Astrocyte (in vitro differentiated cells and primary cell): ENCODE measurements at places on chromosomes 2 and 18.
A peak's percentile ranks its signal among the peaks of the same experiment; 100 is the strongest.

GRCh38 chr18:36529747-36530146 is 232.2 kb downstream of the FHOD3 start:
- no peak for DNase-seq

DNA sequence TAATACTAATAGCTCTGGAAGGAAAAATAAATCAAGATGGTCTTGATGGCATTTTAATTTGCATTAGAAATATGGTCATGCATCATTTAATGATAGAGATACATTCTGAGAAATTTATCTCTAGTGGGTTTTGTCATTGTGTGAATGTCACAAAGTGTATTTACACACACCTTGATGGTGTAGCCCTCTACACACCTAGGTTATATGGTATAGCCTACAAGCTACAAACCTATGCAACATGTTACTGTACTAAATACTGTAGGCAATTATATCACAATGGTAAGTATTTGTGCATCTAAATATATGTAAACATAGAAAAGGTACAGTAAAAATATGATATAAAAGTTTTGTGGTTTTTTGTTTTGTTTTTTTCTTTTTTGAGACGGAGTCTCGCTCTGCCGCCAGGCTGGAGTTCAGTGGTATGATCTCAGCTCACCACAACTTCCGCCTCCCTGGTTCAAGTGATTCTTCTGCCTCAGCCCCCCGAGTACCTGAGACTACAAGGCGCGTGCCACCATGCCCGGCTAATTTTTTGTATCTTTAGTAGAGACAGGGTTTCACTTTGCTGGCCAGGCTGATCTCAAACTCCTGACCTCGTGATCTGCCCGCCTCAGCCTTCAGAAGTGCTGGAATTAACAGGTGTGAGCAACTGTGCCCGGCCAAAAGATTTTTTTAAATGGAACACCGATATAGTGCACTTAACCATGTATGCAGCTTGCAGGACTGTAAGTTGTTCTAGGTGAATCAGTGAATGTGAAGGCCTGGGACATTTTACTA is 83.7 kb upstream of the UBXN4 start:
- no peak for DNase-seq

DNA sequence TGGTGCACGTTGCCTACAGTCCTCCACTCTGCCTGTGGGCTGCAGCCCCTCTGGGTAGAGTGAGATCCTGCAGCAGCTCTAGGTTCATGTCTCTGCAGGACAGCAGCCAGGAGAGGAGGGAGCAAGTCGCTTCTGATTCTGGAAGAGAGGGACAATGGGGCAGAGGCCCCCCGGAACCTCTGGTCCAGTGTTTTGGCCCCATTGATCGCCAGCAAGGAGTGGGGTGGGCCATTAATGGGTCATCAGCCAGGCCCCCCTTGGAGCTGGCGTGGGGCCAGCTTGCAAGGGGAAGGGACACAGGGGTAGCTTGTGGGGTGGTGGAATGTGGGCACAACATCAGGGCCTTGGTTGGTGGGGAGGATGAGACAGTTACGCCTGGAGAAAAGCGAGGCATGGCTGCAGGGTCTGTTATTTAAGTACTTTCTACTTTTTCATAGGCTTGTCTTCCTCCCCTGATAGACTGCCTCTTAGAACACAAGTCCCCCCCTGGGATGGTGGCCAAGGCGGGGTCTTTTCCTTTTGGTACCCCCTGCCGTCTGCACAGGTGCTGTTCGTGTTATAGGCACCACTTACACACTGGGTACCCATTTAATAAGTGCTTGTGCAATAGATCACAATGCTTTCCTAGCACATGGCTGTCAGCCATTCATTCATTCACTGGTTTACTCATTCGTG is 44.6 kb downstream of the INHBB start:
- no peak for DNase-seq

GRCh38 chr2:175880-176820 is 87.7 kb downstream of the SH3YL1 start:
- no peak for DNase-seq

DNA sequence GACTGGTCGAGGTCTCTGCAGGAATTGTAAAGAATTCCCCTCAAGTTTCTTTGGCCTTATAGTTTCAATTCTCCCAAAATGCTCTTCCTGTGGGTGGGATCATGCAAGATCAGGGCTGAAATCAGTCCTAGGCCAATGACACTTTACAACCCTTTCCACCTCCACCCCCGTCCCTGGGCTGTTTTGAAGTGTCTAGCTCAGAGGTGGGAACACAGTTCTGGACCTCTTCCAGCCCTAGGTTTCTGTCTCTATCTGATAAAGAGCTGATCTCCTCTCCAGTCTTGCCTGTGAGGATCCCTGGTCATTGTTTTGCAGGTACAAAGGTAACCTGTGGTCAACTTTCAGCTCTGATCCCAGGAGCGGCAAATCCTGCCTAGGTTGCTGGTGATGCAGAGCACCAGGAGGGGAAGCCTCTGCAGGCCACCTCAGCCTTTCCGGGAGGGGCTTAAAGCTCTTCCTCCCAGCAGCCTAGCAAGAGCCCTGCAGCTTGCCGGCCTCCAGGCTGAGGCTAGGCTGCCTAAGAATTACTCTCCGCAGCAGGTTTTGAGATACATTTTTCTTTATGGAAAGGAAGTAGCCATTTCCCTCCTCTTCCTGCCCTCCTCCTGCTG is 69.8 kb upstream of the WIPF1 start:
- no peak for DNase-seq

GRCh38 chr2:43144263-43144662 is 82.1 kb downstream of the ZFP36L2 start:
- no peak for DNase-seq

DNA sequence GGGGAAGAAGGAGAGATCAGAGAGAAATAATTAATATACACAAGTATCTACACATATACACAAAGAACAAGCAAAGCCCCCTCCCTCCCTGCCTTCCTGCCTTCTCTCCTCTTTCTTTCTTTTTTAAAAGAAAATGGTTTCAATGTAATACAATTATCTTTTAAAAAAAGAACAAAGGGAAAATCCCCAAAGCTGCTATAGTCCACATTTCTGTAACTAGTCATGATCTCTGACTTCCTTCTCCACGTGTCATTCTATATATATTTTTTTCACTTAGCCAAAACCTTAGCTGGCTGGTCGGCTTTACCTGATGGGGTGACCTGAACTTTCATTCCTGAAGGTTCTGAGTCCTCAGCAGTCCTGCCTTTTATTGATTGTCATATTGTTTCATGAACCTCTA is 44.3 kb downstream of the MAP3K20 start:
- DNase-seq: no peak

- peak; percentile 37 for DNase-seq
These were observed 6.6 kb upstream of the OXER1 start for GRCh38 chr2:42770288-42771131.

DNA sequence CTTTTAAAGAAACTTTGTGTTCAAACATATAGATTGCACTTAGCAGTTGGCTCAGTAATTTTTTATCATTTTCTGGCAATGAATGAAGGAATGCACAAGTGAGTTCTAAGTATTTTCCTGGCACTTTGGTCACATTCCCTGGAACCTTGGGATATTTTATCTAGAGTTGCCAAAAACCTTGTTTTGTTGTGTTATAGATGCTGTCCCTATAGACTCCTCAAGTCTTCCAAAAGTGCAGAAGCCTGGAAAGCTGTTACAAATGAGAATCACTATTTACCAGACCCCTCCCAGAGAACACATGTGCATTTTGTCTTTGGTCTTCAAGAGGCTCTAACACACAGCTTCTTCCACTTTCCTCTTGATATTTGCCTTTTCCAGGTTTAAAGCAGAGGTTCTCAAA is 108.3 kb downstream of the RND3 start:
- DNase-seq: no peak

DNA sequence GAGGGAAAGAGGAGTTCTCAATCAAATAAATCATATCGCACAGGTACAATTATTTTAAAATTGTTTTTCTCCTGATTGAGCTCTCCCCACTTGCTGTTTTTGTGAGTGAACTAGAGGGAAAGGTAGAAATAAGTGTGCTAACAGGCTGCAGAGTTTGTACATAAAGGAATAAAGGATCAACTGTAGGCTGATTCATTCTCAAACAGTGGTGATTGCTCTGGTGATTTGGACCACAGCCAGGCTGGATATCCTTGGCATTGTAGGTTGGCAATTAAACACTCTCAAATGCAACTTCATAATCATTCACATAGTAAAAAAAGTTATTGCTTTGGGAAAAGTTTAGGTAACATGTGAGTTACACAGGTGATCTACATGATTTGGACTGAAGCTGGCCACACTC is 29.8 kb downstream of the LRP1B start:
- no peak for DNase-seq

GRCh38 chr2:85886590-85886989 is 2.2 kb downstream of the ST3GAL5 start:
- DNase-seq: peak; percentile 98

DNA sequence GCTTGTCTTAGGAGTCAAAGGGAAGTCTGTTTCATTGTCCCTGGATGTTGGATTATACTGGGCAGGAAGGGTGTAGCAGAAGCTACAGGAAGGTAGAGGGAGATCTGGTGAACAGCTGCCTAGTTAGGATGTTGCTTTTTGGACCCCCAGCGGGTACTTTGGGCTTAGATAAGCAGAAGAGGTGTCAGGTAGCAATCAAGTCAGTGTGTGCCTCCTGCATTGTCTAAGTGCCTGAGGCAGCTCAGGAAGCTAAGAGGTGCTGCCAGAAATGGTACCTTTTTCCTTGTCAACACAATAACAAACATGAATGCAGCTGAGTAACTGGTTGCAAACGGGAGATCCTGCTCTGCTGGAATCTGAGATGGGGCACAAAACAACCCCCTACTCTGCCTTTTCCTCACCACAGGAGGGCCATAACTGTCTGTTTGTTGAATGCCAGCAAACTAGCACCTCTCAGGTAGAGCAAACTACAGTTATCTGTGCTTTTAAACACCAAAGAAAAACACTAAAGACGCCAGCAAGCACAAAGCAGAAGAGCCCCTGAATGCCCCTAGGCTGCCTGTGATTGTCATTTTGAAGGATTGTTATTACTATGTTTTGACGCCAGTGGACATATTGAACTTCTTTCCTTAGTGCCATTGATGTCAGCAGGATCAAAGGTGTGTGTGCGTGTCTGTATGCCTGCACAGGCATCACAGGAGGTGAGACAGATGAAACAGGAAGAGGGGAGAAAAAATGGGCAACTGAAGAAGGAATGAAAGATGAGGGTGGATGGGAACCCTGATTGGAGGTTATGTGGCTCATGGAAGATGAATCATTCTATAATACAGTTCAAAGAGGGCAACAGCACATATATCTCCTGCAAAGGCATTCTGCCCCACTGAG is 151.4 kb downstream of the ETAA1 start:
- DNase-seq: no peak

DNA sequence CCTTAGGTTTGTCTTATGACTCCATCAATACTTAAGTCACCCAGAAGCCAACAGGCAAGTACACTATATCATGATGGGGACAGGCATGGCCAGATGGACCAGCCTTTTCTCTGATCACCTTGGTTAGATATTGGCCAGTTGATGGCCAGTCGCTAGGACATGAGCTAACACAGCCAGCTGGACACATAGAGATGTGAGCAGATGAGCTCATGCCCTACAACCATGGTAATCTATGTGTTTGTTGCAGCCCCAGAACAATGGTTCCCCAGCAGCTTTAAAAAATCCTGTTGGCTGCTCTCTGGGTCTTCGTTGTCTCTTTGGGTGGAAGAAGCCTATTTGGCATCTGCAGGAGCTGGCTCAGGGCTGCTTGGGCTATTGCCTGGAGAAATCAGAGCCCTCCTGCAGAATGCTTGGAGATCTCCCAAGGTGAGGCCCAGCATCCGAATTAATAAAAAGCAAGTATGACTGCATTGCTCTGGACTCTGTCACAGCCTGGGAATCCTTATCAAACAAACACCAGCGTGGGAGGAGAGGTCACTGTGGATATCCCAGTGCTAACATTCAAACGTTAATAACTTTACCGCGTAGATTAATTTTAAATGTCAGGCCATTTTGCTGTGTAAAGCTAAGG is 62.3 kb upstream of the KLHL29 start:
- no peak for DNase-seq

DNA sequence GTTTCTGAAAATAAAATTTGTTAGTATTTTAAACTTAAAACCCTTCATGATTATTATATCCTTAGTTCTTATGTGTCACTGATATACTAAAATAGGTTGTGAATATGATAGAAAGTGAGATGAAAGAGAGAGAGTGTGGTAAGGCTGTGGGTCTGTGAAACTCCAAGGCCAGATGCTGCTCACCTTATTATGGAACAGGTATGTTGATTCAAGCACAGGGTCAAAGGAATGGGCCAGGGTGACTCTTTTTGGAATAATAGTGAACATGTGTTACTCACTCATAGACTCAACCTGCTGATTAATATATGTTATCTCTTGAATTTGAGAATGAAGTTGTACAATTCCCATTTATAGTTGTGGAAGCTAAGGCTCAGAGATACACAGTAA is 70.7 kb upstream of the FN1 start:
- DNase-seq: no peak

GRCh38 chr18:10278265-10278664 is 176.2 kb upstream of the APCDD1 start:
- DNase-seq: no peak

GRCh38 chr18:27808683-27809082 is 368.2 kb downstream of the CDH2 start:
- DNase-seq: peak; percentile 26

GRCh38 chr2:156064540-156064939 is 268.0 kb downstream of the NR4A2 start:
- no peak for DNase-seq

- peak; percentile 71 for DNase-seq
These were observed 24.8 kb downstream of the SMAD4 start for GRCh38 chr18:51054764-51055163.

- DNase-seq: no peak
These were observed 64.0 kb upstream of the ST8SIA5 start for GRCh38 chr18:46820863-46821262.

DNA sequence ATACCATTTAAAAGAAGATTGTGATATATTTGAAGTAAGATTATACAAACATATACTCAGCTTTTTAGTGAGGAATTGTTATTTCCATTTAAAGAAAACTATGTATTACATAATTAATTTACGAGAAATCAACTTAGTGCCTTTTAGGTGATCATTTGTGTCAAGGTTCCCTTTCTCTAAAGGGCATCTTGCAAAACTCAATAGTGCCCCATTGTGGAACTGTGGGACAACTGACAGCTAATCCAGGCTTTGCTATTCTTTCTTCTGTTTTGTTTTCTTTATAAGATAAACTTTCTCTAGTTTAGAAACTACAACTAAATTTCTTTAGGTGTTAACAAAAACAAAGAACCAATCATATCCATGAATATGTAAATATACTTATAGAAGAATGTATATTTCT is 24.3 kb upstream of the VIT start:
- peak; percentile 35 for DNase-seq

DNA sequence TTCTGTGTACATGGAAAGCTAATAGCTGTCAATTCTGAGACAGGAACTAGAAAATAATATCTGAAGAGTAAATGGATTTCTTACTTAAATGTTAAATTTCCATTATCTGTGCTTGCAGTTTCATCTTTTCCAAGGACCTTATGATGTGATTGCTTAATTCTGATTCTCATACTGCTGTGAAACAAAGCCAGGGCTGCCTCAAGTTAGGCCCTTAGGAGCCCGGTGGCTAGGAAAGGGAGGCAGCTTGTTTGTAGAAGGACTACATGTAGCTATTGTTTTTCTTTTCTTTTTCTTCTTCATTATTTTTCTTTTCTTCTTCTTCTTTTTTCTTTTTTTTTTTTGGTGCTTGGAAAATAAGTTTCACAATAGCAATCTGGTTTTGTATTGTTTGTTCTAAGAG is 50.5 kb downstream of the XRCC5 start:
- no peak for DNase-seq

GRCh38 chr2:50722776-50723175 is 309.2 kb downstream of the NRXN1 start:
- peak; percentile 16 for DNase-seq

- no peak for DNase-seq
These were observed 1647.4 kb upstream of the PIK3C3 start for GRCh38 chr18:40307627-40308026.

GRCh38 chr18:58324824-58325480 is 280.9 kb downstream of the NEDD4L start:
- DNase-seq: no peak
